ENCODE measurements at places on chromosomes 5 and 9. TPM values are rescaled to one million over a fixed set of nuclear protein-coding genes. Genes with fewer than 3 reads are reported as not detected.

Gene SLC6A7
- total RNA-seq, result not detected

Gene LYRM7
- total RNA-seq, result 6.6 TPM

Gene PCDHGB7
- 4.1 TPM for total RNA-seq

- no peak for DNase-seq
Measured at GRCh38 chr9:131395157-131396098, 1.5 kb downstream of the PRRC2B start.

GRCh38 chr9:133506653-133507038, 18.1 kb downstream of the MYMK start:
- DNase-seq, result no peak

DNA sequence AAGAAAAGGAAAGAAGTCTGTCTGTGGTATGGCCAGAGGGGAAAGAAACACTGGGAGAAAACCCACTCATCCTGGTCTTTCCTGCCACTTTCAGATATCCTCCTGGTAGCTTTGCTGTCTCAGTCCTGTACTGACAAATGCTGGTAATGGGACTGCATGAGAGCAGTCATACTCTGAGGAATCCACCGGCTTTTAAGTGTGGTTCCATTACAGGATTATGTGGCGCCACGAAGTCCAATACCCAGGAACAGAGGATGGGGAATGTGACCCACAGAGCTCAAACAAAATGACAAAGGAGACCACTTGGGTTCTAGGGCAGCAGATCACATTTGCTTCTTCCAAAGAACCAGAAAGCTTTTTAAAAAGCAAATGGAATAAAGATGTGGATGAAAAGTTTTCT, 26.3 kb upstream of the FBP1 start:
- no peak for DNase-seq

- no peak for DNase-seq
Measured at GRCh38 chr9:6628704-6629103, 16.8 kb downstream of the GLDC start.

GRCh38 chr5:1549475-1550030, 25.8 kb upstream of the LPCAT1 start:
- DNase-seq, result no peak
